NCI-H2081 (cell line): ENCODE measurements at places on chromosomes 7 and 10.

DNA sequence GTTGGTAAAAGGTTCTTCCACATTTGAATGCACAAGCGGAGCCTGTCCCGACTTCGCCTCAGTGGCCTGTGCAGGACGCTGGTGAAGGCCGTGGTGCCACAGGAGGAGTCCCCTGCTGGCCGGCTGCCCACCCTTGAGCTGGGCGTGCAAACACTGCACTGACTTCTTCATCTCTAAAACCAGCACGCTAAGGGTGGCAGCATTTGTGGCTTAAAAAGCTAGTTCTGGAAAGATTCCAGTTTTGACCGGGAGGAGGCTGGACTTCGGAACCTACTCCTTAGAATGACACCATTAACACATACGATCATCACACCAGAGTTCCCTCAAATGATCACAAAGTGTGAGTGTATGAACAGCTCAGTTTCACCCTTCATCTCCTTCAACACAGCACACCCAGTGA, 102.4 kb downstream of the SMURF1 start:
- no peak for DNase-seq

DNA sequence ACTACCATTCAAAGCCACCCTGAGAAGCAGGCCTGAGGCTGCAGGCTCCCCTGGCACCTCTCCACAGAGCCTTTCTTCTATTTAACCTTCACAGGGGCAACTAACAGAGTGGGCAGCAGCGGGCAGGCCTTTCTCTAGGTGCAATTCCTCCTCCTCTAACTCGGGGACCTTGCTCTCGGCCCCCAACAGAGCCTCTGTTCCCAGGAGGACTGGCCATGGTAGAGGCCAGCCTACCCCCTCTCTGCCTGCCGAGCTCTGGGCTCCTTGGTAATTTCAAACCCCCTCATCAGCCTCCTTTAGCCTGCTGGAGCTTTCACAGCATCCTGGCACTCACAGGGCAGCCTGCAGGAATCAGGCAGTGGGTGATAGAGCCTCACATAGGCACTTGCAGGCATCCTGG, 920.8 kb upstream of the ZNF722 start:
- no peak for DNase-seq

DNA sequence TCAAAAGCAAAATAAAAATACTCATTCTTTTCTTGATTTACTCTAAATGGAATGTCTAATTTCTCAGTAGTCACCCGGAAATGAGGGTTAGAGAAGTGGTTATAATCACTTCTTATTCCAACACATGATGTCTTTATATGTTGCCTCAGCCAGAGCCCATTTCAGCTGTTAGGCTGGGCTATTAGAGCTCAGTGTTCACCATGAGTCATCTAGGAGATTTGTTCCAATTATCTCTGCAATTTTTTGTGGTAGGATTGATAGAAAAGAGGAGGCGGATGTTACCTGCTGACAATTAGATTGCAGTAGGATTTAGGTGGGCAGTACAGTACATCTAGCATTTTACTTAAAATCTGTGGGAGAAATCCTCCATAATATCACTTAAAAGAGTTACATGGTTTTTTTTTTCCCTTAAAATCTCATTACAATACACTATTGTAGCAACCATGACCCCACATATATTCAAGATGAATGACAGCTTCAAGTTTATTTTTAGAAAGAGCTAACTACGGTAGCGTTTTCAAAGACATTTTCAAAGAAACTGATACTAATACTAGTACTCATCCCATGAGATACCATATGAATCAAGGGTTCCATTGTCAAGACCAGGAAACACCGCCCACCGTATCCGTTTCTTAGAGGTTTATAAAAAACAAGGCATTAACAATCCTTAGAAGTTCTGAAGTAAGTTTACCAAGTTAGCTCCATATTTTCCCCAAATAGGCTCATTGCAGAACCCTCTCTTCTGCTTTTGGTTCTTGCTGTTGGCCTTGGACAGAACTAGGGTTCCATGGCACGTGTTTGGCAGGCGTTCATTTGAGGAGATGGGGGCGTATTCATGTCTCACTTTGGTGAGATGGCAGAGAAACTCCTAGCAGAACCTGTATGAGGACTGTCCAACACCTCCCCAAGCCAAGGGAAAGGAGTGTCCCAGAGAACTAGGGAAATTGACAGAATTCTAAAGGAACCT, 10.4 kb downstream of the CPA2 start:
- DNase-seq = peak; percentile 72

DNA sequence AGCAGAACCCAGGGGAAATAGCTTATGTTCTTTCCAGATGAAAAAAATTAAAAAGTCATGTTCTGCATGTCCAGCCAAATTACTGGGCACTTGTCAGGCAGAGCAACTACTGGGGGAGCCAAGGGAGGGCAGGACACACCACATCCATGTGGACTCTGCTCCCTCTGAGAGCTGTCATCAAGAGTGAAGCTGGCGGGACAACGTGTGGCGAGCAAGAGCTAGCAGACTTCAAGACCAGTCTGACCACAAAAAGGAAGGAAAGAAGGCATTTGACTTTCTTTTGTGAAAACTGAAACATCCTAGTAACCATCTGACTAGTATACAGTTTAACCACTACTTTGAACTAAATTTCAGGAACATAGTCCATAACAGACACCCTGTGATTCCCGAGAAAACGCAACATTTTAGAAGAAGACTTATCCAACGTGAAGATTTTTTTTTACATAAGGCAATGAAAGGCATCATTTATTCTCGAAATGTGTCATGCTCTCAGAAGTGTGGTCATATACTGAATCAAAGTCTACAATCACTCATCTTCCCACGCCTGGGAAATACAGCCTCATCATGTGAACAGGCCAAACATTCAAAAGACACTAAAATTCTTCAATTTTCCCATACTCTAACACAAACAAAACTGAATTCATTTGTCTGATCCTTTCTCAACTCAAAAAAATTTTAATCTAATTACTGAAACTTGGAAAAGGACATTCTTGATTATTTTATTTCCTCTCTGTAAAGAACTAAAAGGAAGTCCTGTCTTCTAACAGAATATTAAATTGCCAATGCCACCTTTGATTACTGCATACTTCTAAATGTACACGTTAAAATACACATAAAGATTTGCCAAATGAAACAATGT, 15.5 kb downstream of the CYTH3 start:
- no peak for DNase-seq

- DNase-seq = no peak
These were observed 138.1 kb downstream of the DOCK1 start for GRCh38 chr10:127043301-127043700.
